Stimulated activated CD8-positive, alpha-beta memory T cell treated with anti-CD3 and anti-CD28 coated beads, Interleukin-4, amount 100 ng/mL, for 4 hours (primary cell): ENCODE measurements at places on chromosomes 11 and 22.

DNA sequence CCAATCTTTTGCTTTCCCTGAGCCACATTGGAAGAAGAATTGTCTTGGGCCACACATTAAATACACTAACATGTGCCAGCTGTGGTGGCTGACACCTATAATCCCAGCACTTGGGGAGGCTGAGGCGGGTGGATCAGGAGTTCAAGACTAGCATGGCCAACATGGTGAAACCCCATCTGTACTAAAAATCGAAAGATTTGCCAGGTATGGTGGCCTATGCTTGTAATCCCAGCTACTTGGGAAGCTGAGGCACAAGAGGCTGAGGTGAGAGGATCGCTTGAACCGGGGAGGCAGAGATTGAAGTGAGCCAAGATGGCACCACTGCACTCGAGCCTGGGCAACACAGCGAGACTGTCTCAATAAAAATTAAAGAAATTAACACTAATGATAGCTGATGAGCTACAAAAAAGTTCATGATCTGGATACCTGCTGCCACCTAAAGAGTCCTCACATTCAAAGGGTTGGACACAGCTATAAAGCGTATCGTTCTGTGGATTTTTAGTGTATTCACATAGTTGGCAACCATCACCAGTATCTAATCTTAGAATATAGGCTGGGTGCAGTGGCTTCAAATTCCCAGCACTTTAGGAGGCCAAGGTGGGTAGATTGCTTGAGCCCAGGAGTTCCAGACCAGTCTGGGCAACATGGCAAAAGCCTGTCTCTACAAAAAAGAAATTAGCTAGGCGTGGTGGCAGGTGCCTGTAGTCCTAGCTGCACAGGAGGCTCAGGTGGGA is 3.4 kb upstream of the LDHC start:
- DNase-seq = no peak

DNA sequence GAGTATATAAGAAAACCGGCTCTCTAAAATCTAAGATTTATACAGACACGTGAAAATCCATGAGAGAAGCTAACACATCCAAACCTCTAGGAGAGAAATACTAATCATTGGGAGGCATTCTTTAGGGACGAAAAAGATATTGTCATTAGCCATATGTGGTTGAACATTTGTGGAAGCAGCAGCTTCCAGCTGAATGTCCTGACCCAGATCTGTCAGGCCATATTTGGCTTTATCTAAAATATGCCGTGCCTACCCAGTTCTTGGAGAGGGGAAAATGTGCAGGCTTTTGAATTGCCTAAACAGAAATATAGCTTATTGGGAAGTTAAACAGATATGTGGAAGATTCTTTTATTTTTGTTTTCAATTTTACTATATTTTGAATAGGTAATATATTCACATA is 6.4 kb downstream of the CCDC89 start:
- DNase-seq = no peak

GRCh38 chr11:123173040-123173855 is 21.8 kb downstream of the CLMP start:
- DNase-seq = no peak

GRCh38 chr22:18031695-18032454 is 7.5 kb upstream of the MICAL3 start:
- DNase-seq = no peak

DNA sequence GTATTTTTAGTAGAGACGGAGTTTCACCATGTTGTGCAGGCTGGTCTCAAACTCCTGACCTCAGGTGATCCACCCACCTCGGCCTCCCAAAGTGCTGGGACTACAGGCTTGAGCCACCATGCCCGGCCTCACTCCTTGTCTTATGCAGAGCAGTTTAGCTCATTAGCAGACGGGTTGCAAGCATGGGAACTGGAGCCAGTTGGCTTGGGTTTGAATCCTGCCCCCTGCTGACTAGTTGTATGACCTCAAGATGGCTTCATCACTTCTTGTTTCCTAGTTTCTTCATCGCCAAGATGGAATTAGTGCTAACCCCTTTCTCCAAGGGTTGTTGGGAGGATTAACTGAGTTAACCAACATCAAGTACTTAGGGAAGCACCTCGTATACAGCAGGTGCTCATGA is 23.4 kb upstream of the RASD2 start:
- no peak for DNase-seq

DNA sequence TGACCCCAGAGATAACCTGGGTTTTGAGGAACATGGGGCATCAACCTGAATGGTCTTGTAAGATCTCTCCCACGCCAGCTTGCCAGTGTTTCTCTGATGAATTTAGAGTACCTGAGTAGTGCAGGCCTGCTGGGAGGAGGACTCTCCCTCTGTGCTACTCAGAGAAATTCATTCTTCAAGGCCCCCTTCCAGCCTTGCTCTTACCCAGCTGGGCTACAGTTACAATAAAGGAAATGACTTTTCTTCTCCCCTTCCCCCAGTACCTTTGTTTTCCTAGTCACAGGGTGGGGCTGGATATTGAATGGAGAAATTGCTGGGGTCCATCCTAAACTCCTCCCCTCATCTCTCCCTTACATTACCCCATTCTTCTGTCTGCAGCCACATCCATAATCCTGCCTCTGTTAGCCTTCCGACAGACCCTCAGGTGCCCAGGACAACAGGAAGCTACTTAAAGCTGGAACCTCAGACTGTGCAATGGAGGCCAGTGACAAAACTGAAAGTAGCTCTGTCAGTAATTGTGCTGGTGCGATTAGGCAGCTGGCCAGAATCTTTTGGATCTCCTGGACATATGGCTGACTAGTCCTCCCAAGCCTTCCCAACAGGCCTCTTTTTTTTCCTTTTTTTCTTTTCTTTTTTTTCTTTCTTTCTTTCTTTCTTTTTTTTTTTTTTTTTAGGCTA is 17.4 kb downstream of the LIMK2 start:
- no peak for DNase-seq

DNA sequence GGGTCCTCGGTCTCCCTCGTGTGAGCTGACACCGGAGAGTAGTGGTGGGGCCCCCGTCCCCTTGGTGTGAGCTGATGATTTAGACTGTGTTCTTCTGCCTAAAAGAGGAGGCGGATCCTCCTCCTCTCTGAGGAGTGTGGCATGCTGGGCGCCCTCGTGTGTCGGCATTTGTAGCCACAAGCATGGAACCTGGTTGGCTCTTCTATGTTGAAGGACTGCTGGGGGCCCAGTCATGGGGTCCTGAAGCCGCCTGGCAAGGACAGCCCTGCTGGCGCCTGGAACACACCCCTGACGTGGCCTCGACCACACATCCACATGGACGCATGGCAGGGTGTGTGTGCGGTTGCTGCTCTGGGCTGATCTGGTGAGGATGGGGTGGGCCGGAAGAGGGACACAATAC is 50.2 kb downstream of the AP2A2 start:
- DNase-seq = no peak

DNA sequence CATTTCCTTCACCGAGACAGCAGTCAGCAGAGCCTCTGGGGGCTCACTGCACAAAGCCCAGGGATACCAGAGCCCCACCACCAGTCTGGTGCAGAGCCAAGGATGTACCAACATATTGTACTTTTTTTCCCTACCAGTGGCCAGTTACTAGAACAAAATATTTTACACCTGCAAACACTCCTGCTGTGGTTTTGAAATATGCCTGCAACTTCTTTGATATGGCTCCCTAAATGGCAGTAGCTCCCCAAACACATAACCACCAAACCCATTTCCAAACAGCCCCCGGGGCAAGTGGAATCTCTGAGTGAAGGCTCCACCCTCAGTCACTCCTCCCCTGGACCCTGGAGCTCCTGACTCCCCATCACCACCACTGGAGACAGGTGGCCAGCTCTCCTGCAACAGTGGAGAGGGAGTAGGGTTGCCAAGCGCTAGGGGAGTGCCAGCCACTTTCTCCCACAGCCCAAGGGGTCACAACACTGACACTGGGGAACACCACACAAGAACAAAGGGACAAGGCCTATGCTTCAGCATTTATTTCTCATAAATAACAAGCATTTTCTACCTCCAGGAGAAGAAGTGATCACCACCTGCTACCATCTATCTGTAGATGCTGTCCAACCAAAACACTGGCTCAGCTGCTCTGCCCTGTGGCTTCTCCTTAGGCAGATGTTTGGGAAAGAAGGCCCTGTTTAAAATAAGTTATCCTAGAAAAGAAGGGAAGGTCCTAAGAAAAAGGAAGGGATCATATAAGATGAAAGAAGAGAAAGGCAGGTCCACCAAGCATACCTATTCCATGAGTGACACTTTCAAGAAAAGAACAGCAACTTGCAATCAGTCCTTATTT is 15.1 kb downstream of the DGCR2 start:
- DNase-seq = no peak

GRCh38 chr22:31575190-31575589 is 78.9 kb downstream of the SFI1 start:
- no peak for DNase-seq

GRCh38 chr11:47164321-47164720 is 12.4 kb downstream of the ARFGAP2 start:
- DNase-seq = no peak

GRCh38 chr11:94826415-94826814 is 58.3 kb downstream of the AMOTL1 start:
- no peak for DNase-seq

GRCh38 chr22:33807470-33807869 is 112.8 kb downstream of the LARGE1 start:
- DNase-seq = no peak

GRCh38 chr11:125314276-125315078 is 149.9 kb downstream of the PKNOX2 start:
- no peak for DNase-seq

DNA sequence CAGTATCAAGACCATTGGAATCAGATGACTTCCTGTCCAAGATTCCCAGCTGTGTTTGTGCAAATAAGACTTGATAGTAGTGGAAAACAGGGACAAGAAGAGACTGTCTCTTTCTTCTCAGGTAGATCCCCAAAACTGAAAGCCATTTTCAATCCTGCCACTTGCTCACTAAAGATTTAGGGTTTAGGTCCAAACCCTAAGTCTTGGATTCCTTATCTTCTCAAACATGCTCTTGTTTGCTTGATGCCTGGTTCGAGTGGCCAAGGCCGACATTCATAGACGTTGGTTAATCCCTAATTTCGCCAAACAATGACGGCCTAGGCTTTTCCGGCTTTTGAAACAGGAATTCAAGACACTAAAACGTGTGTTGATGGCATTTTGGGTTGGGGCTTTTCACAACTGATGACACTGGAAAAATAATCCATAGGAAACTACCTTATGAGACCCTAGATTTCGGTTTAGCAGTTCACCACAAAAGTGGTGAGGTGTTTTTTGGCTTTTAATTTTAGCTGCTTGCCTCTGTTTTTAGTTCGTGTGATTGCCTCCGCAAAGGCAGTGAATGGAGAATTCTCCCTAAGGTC is 1.0 kb upstream of the GTPBP1 start:
- DNase-seq = no peak

GRCh38 chr22:50140615-50141014 is 29.9 kb upstream of the PANX2 start:
- no peak for DNase-seq

- no peak for DNase-seq
Measured at GRCh38 chr11:35281169-35281688, 138.1 kb downstream of the SLC1A2 start.

- DNase-seq = no peak
Measured at GRCh38 chr11:12829540-12830314, 155.5 kb downstream of the TEAD1 start.

- no peak for DNase-seq
Measured at GRCh38 chr11:133127741-133128140, 404.6 kb downstream of the OPCML start.

- no peak for DNase-seq
Measured at GRCh38 chr11:8102296-8102915, 21.4 kb downstream of the TUB start.
